ENCODE measurements at places on chromosomes 4 and X.

DNA sequence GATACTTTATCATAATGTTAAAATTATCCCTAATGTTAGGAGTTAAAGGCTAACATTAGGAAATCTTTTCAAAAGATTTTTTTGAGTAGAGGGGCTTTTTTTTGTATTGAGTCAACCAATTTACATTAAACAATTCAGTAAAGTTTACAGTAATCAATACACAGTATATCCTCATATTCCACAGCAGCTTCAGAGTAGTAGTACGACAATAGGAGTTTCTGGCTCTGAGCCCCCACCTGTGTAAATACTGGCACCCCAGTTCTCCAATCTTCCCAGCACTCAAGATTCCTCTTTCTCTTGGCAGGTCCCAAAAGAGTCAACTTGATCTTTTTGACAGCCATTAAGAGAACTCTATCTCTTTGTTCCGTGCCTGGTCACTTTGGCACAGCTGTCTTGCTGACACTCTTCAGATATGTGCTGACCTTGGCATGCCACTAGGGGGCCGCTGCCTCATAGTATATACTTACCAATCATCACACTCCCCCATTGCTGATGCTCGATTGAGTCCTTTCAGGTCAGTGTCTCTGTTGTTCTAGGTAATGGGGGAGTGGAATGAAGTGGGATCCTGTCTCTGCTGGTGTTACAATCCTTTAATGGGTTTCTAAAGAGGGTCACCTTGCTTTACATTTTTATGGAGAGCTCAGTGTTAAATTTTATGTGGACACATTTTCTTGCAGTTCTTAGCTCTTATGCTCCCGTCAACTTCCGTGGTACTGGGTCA, 19.5 kb upstream of the CCNI start:
- DNase-seq, result no peak

DNA sequence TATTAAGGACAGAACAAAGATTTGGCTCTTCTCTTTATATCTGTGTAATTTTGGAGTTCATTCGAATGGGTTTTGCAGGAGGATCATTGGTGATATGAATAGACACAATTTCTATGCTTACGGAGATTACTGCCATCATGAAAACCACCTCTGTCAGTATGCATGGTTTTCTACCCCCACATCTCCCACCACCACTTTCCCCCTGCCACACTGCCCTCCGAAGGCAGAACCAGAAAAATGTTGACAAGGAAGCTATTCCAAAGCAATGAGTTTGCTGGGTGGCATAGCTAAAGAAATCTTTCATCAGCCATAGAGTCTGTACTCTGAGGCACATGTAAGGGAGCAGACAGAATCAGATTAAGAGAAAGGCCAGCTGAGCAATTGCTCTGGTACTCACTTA, 567.3 kb upstream of the ACTRT1 start:
- no peak for DNase-seq

DNA sequence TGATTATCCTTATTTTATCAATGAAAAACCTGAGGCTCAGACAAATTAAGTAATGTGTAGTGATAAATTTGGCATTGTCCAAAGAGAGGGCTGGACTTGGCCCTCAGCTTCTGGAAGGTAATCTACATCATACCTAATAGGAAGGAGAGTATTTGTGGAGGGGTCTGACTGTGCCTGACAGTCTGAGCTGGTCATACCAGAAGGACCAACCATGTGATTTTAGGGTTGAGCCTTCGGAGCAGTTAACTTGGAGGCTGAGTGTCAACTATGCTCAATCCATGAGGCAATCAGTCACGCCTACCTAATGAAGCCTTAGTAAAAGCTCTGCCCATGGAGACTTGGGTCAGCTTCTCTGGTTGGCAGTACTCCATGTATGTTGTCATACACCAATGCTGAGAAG, 136.4 kb downstream of the CPE start:
- no peak for DNase-seq

- no peak for DNase-seq
Measured at GRCh38 chr4:77376788-77377460, 219.9 kb downstream of the CCNG2 start.

DNA sequence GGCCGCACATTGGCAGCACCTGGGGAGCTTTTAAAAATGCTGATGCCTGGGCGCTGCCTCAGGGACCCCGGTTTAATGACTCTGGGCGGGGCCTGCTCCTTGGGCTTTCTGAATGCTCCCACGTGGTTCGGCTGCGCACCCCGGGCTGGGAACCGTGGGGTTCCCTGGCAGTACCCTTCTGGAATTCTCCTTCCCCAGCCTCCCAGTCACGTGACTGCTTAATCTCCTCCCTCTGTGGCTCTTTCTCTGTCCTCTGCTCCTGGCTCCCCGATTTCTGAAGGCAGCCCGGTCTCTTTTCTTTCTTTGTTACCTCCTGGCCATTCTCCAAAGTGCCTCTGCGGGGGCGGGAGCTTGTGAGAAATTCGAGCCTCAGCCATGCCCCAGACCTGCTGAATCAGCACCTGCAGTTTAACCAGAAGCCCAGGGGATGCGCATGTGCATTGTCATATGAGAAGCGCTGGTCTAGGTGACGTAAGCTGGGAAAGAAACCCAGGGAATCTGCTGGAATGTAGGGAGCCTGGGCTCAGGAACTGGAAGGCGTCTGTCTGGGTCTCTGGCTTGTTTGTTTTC, 16.6 kb downstream of the CLCN4 start:
- DNase-seq, result no peak

DNA sequence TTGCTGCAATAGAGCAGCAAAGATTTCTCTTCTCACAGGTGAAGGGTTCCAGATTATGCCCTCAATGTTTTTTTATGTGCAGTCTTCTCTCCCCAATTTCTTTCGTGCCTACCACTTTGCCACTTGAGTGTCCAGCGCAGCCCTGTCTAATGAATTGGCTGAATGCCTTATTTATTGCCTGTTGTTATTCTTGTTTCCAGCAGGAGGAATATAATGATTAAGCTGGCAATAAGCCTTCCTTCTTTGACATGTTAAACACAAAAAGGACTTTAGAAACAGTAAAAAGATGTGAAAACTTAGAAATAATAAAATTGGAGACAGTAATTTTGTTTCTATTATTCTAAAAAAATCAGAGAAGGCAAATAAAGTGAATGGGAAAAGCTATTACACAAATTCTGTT, 34.6 kb upstream of the FRAS1 start:
- no peak for DNase-seq

GRCh38 chr4:129999156-129999555, 903.2 kb downstream of the C4orf33 start:
- no peak for DNase-seq

DNA sequence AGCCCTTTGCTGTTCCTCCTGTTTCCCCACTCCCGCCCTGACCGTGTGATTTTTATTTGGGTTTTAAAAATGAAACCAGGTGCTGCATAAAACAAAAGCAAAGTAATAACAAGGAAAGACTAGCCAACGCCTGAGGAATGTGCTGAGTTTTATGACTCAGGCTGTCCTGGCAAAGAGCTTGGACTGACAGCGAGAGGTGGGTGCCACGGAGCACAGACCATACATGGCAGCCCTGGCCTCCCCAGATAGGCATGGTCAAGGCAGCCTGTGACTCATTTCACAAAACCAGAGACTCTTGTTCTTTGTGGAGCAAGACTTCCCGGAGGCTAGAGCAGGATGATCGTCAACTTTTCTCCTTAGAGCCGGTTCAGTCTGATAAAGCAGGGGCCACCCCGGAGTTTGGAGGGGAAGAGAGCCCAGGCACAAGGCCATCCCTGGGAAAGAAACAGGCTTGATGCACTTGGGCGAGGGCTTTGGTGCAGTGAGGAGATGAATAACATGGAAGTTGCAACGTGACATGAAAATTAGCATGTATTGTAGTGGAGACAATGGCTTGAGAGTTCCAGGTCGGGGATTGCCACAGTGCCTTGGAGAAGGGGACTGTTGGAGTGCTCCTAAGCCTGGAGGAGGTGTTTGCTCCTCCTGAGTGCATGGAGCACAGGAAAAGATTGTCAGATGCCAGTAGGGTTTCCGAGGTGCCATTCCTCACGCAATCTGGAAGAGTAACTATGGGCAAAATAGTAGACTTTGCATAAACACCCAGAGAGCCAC, 54.8 kb downstream of the C4orf51 start:
- peak; percentile 95 for DNase-seq

- no peak for DNase-seq
Measured at GRCh38 chrX:15643786-15644559, 20.6 kb downstream of the CLTRN start.

- no peak for DNase-seq
Measured at GRCh38 chrX:152245213-152245612, 106.8 kb upstream of the MAGEA10 start.

DNA sequence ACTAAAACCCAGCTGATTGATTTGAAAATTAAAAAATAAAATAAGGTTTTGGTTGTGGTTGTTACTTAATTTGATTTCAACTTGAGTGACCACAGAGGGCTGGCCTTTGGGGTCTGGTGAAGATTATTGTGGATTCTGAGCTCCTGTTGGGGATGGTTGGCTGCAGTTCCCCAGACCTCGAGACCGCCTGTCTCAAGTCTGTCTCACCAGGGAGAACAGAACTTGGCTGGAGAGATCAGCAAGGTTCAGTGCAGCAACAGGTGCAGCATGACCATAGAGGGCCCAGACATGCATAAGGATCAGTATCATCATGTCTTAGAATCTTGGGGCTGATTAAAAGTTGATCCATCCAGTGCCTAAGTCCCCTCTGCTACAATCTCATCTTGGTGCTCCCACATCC, 491.9 kb downstream of the BCOR start:
- no peak for DNase-seq

DNA sequence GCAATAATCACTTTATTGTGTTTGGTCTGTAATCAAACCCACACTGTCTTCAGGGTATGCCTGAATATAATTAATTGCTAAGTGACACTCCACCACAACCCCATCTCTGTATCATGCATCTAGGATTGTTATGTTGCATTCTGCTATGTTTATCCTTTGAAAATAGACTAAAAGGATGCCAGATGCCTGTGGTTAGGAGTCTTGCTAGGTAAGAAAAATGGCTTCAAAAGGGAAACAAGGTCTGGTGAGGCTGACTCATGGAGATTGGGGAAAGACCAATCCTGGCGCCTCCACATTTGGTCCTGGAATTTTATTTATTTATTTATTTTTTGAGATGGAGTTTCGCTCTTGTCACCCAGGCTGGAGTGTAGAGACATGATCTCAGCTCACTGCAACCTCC, 360.5 kb upstream of the SLC7A11 start:
- no peak for DNase-seq

DNA sequence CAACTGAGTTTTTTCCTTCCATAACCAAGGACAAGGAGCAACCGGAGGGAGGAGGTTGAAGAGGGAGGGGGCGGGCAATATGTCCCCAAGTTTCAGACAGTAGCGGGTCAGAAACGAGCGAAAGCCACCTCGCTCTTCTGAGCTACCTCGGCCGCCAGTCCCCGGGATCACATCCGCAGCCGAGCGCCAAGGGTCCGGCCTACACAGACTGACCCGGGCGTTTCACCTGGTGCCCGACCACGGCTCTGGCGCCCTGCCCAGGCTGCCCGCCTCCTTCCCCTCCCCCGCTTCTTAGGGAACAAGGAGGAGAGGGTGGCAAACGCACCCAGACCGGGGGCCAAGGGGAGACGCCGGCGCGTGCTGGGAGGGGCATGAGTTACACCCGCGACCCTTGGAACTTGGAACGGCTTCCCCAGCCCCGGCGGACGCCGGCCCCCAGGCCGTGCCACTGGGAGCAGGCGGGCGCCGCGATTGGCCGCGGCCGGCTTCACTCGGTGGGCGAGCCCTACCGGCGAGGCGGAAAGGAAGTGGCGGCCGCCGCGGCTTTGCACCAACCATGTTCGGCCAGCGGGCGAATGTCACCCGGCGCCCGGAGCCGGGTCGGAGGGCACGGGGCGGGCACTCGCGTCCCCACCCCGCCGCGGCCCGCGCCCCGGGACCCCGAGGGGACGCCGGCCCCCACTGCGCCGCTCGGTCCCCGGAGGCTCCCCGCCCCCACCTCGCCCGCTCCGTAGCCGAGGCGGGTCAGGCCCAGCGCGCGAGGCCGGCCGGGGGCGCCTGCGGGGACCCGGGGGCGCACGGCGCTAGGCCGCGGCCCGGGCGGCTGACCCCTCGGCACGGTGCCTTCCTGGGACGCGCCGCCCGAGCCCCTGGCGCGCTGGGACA, 1.5 kb downstream of the IRF2 start:
- no peak for DNase-seq

All from AG04449 (cell line).